ENCODE measurements at places on chromosomes 1 and 21.

GRCh38 chr1:20660363-20660762 lies 806 bp downstream of the DDOST start:
- DNase-seq: no peak

DNA sequence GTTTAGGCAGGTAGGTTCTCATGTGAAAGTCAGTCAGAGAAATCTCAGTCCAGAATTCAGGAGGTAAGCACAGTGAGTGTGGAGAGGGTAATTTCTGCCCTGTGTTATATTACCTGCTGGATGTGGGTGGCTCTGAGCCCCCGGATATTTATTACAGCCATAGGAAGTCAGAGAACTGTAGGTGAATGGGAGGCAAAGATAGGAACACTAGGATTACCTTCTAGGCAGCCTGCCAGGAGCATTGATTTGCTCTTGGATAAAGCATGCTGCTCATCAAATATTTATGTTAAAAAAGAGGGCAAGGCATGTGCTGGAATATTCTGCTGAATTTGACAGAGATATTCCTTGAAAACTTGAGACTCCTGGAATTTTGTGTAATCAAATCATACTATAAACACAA lies 8.5 kb downstream of the GNG12 start:
- no peak for DNase-seq

- no peak for DNase-seq
Measured at GRCh38 chr21:20023193-20023592, 975.0 kb upstream of the NCAM2 start.

DNA sequence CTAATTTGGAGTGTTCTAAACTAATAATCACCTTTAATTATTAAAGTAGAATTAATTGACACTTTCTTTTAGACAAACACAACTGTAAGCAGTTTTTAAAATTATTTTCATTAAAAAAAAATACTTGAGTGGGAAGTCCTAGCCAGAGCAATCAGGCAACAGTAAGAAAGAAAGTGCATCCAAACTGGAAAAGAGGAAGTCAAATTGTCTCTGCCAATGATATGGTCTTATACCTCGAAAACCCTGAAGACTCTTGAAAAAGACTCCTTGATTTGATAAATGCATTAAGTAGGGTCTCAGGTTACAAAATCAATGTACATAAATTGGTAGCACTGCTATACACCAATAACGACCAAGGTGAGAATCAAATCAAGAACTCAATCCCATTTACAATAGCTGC lies 83.0 kb upstream of the GADD45A start:
- no peak for DNase-seq

- DNase-seq: no peak
Measured at GRCh38 chr1:113399062-113399583, 8.8 kb downstream of the MAGI3 start.

DNA sequence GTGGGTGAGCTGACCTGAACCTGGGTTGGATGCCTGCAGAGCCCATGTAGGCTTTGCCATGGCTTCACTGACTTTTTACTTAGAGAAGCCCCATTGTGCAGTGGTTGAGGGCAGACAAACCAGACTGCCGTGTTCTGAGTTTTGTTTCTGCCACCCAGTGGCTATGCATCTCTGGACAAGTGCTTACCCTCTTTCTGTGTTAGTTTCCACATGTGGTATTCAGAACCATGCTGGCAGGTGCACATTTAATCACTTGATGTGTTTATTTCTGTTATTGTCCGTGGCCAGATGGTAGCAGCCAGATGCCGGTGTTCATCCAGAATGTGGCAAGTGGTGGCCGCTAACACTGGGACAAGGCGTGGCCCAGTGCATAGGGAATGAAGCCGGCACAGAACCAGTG lies 10.3 kb upstream of the PTPN7 start:
- no peak for DNase-seq

GRCh38 chr1:151534662-151535278 lies 5.3 kb upstream of the TUFT1 start:
- DNase-seq: peak; percentile 55

- DNase-seq: no peak
Measured at GRCh38 chr1:4379451-4380175, 274.8 kb upstream of the AJAP1 start.

DNA sequence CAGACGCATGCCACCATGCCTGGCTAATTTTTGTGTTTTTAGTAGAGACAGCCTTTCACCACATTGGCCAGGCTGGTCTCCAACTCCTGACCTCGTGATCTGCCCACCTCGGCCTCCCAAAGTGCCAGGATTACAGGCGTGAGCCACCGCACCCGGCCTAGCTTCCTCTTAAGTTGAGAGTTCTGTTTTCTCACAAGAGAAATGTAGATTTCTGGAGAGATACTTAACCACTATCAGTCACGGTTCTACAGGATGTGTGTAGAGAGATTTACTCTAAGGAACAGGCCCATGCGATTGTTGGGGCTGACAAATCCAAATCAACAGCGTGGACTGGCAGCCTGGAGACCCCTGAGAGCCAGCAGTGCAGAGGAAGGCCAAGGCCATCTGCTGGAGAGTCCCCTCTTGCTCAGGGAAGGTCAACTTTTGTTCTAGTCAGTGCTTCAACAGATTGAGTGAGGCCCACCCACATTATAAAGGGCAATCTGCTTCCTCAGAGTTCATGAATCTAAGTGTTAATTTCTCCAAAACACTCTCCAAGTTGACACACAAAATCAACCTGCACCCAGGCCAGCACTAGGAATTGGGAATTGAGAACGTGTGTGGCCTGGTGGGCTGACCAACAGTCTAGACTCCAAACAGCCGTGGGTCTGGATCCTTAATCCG lies 38.7 kb downstream of the CHAF1B start:
- no peak for DNase-seq

- no peak for DNase-seq
Measured at GRCh38 chr1:160077486-160077885, 3.9 kb upstream of the KCNJ9 start.

GRCh38 chr1:78490861-78491450 lies at the start of gene PTGFR:
Gene PTGFR (plus strand): TSS chr1:78490974. CDS start chr1:78492744, 1,770 bp downstream.
- no peak for DNase-seq

DNA sequence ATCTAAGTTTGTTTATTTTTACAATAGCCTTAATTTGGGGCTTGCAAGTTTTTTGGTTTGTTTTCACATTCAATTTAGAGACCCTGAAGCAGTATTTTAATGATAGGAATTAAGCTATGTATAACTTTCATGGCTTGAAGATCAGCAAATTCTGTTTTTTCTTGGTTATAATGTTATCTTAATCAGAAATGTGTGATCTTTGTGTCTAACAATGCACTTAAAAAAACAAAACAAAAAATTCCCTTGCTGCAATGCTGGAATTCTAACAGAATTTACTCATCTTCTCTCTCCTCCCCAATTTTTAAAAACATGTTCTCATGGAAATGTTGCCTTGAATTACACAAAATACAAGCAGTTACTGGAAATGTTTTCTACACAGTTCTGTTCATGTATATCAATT lies 113.1 kb downstream of the OLFML2B start:
- DNase-seq: no peak

DNA sequence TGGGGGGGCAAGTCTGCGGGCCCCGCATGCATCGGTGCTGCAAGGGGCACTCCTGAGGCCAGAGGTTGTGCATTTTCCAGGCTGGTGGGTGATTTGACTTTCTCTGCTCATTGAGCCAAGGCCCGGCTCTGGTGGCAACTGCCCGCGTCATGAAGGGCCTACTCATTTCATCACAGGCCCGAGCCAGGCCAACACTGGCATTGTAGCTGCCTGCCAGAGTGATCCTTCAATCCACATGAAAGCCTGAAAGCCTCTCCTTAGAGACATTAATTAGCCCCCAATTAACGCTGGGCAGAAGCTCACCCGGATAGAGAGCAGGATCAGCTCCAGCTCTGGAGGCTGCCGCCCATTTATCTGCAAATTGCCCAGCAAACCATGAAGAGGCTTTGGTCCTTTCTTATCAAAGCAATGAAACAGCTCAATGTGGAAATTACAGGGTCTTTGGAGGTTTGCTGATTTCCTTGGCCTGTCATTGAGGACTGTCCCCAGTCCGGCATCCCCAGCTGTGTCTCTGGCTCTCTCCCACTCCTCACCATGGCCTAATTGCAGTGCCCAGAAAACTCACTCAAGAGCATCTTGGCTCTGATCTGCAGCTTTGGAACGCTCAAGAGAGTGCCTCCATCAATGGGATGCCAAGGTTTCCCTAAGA lies 50.4 kb upstream of the STUM start:
- DNase-seq: no peak

DNA sequence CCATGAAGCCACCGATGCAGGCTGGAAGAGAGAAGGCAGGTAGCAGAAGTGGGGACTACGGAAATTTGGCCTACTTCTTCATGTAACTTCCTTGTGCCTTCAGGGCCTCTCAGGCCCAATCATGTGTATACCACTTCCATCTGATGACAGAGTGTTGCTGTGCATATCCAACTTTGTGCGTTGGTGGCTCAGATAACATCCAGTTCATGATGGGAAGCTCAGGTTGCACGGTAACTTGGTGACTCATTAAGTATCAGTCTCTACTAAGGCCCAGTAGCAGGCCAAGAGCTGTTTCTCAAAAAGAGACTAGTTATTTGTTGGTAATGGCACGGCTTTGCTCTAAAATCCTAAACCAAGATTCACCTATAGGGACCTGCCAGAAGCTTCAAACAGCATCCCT lies 117.6 kb downstream of the LTN1 start:
- DNase-seq: no peak

DNA sequence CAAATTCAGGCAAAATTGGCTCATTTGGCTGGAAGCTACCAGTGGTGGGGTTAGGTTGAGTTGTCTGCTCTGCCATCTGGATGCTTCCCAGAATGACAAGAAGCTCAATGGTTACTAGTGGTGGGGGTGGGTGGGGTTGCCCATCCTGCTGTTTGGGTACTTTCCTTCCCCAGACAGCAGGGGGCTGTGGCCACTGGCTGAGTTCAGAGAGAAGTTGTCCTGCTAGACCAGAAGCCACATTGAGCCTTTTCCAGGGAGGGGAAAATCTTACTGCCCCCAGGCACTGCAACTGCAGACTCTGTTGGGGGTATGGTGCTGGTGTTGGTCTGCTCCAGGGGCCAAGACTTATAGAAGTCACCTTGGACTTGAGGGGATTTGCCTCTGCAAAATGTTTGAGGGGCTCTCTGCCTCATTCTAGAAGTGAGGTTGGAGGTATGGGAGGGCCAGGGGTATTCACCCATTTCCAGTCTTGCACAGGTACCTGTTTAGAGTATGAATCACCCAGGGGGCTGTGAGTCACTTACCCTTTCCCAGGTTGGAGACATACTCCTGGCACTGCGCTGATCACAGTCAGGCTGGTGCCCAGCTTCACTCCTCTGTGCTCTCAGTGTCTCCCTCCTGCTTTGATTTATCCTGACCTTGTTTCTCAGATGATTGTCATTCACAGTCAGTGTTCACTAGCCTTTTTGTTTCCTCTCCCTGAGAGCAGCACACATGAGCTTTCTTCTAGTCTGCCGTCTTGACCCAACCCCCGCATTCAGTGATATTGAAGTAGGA lies 89.1 kb upstream of the NEGR1 start:
- DNase-seq: no peak

GRCh38 chr1:3292051-3292722 lies 162.3 kb upstream of the ARHGEF16 start:
- DNase-seq: no peak

DNA sequence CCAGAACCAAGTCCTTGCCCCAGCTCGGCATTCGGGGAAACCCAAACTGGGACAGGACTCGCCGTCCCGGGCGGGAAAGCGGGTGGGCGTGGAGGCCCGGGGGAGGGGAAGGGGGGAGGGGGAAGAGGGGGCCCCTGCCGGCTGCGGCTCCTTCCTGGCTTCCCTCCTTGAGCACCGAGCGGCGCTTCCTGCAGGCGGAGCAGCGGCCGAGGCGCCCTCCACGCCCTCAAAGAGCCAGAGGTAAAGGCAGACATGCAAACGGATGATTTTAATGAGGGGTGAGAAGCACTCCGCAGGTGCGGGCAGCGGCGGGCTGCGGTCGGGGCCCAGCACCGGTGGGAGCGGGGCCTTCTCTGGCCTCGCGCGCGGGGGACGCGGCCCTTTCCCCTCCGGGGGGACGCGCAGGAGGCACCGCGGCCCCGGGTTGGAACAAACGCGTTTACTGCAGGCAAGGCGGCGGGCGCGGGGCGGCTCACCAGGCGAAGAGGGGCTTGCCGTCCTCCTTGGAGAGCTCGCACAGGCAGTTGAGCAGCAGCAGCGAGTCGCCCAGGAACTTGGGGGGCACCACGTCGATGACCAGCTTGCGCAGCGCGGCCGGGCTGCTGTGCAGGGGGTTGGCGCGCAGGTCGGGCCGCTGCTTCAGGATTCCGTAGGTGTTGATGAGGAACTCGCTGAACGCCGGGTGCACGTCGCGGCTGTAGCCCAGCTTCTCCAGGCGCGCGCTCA lies 5.7 kb upstream of the FTCD start:
- DNase-seq: no peak

GRCh38 chr1:46480959-46481646 lies 8.5 kb upstream of the DMBX1 start:
- no peak for DNase-seq

DNA sequence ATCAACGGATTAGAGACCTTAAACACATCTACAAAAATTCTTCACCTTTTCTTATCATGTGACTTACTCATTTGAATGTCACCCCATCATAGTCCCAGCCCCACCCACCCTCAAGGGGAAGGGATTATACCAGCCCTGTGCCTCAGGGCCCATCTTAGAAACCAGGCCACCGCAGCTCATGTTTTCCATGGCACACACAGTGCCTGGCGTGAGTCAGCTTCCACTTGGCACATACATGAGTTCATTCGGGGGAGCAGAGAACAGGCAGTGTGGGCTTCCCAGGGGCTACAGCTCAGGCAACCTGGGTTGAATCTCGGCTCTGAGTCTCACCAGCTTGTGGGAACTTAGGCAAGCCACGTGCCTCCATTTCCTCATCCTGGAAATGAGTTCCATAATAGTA lies 310.6 kb downstream of the NPHP4 start:
- no peak for DNase-seq

- DNase-seq: no peak
Measured at GRCh38 chr1:245108909-245109308, 45.9 kb upstream of the KIF26B start.

- DNase-seq: no peak
Measured at GRCh38 chr1:246417152-246417812, 89.8 kb downstream of the SMYD3 start.

- DNase-seq: no peak
Measured at GRCh38 chr1:3683992-3684391, 31.7 kb downstream of the TP73 start.

DNA sequence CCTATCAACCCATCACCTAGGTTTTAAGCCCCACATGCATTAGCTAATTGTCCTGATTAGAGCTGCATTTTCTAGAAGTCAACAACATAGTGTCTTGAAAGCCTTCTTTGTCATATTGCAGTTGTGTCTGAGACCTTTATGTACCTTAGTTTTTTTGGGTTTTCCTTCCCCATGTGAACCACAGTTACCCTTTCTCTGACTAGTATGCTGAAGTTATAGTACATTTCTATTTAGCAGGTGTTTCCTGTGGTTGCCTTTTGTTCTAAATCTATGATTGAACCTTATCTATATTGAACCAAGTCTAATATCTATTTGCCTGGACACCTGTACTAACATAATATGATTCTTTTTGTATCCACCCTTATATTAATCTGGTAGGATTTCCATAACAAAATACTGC lies 135.6 kb downstream of the ST6GALNAC3 start:
- no peak for DNase-seq

- no peak for DNase-seq
Measured at GRCh38 chr1:15337656-15338402, 71.9 kb upstream of the EFHD2 start.

- no peak for DNase-seq
Measured at GRCh38 chr1:27572019-27572678, 31.8 kb downstream of the AHDC1 start.

Measured in T-helper 1 cell (primary cell).